Thymus (tissue), 14 donors: ENCODE measurements at places on chromosomes 11 and 22.

- peaks cover 3% of the 10 kb centered on the region for H3K27me3 ChIP-seq
- H3K4me1 ChIP-seq, result no peaks in the 10 kb centered on the region
- H3K4me3 ChIP-seq, result no peak overlapping the region
- H3K36me3 ChIP-seq, result no peaks in the 10 kb centered on the region
- no peak for DNase-seq
- no peak overlapping the region for H3K27ac ChIP-seq
Observed at GRCh38 chr11:34833602-34834001, 82.6 kb downstream of the APIP start.

GRCh38 chr11:83835423-83835822 is 549.3 kb upstream of the CCDC90B start:
- no peaks in the 10 kb centered on the region for H3K4me1 ChIP-seq
- H3K36me3 ChIP-seq, result no peaks in the 10 kb centered on the region
- H3K27ac ChIP-seq, result no peak overlapping the region
- no peak overlapping the region for H3K4me3 ChIP-seq
- no peak for DNase-seq
- H3K27me3 ChIP-seq, result no peaks in the 10 kb centered on the region

GRCh38 chr22:42990131-42990838 is 24.7 kb downstream of the PACSIN2 start:
- no peak overlapping the region for H3K27ac ChIP-seq
- no peaks in the 10 kb centered on the region for H3K36me3 ChIP-seq
- no peak for DNase-seq
- H3K4me3 ChIP-seq, result no peak overlapping the region

- no peak for DNase-seq
- H3K4me3 ChIP-seq, result no peak overlapping the region
- peaks cover 62% of the 10 kb centered on the region for H3K27me3 ChIP-seq
- no peaks in the 10 kb centered on the region for H3K36me3 ChIP-seq
- H3K4me1 ChIP-seq, result peaks cover 39% of the 10 kb centered on the region
Observed at GRCh38 chr22:50542416-50542927, 3.2 kb upstream of the KLHDC7B start.

- H3K36me3 ChIP-seq, result no peaks in the 10 kb centered on the region
- no peaks in the 10 kb centered on the region for H3K27me3 ChIP-seq
- no peak for DNase-seq
- no peak overlapping the region for H3K4me3 ChIP-seq
Observed at GRCh38 chr22:30891443-30891755, 77.2 kb downstream of the MORC2 start.
